Iris pigment epithelial cell (primary cell): ENCODE measurements at places on chromosomes 5 and 9.

GRCh38 chr5:39264528-39264927 lies 45.2 kb upstream of the FYB1 start:
- DNase-seq: no peak

DNA sequence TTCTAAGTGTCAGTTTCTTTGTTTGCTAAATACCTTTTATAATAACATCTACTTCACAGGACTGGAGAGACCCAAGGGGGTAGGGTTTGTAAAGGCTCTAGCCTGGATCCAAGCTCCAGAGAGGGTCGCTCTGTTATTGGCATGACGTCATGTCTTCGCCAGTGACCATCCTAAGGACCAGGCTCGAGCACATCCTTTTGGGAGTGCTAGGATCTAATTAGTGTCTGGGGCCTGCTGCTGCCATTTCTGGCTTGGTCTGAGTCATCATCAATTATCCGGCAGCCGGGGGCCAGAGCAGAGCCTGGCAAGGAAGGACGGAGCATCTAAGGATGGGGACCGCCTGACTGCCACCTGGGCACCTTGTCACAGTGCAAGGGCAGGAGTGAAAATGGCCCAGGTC lies 153.0 kb downstream of the NSG2 start:
- no peak for DNase-seq

DNA sequence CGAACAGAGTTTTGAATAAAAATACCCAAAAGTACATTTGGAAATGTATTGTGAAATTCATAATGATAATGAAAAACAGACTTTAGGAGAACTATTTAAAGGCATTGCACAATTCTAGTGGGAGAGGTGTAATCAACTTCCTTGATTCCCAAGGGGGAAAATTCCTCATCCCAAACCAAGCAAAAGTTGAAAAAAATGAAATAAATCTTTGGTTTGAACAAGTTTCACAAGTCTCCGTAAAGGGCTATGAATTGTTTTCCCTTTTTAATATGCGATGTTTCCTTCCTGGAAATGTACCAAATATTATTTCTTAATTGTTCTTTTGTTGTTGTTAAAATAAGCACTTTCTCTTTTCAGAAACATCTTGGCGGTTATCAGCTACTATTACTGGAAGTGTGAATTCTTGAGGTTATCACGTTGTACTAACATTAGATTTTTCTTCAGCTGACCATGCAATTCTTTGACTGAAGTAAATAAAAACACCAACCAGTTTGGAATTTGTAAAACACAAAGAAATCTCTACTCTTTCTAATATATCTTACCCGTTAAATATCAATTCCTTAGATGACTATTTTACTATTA lies 59.3 kb downstream of the SVEP1 start:
- DNase-seq: peak; percentile 63

GRCh38 chr9:25677301-25678146 lies 720 bp downstream of the TUSC1 start:
- peak; percentile 69 for DNase-seq

GRCh38 chr9:101184813-101185278 lies 156.3 kb downstream of the PLPPR1 start:
- no peak for DNase-seq

GRCh38 chr5:943918-944620 lies 51.4 kb downstream of the TRIP13 start:
- DNase-seq: no peak

DNA sequence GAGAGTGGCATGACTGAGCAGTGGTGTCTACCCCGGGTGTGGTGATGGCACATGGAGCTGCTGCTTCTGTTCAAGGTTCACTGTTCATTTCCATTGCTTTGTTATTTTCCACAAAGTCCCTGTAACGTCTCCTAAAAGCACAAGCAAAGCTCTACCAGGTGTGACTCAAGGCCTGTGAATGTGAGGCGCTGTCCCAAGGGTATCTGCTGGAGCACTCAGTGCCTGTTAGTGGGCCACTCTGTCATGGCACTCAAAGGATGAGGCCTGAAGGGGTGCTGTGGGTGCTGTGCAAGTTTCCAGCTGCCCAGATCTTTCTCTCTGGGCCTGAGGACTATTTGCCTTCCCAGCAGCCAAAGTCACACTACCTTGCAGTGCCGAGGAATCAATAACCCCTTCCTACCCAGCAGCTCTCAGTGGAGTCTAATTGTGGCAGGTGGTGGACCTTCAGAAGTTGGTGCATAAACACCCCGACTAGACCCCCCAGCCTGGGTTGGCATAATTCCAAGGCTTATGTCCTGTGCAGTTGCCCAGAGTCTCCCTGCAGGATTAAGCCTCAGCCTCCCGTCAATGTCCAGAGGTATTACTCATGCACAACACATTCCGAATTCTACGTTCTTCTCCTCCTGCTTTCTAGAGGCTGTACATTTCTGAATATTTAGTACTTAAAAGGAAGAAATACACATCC lies 17.4 kb upstream of the PTCH1 start:
- DNase-seq: no peak
